ENCODE measurements at places on chromosomes 13 and 19.

GRCh38 chr19:50897612-50898011 is 13.6 kb downstream of the KLK4 start:
- no peak for DNase-seq

GRCh38 chr13:72317346-72318109 is 409.9 kb downstream of the MZT1 start:
- no peak for DNase-seq

GRCh38 chr13:34731486-34731885 is 210.6 kb upstream of the NBEA start:
- no peak for DNase-seq

DNA sequence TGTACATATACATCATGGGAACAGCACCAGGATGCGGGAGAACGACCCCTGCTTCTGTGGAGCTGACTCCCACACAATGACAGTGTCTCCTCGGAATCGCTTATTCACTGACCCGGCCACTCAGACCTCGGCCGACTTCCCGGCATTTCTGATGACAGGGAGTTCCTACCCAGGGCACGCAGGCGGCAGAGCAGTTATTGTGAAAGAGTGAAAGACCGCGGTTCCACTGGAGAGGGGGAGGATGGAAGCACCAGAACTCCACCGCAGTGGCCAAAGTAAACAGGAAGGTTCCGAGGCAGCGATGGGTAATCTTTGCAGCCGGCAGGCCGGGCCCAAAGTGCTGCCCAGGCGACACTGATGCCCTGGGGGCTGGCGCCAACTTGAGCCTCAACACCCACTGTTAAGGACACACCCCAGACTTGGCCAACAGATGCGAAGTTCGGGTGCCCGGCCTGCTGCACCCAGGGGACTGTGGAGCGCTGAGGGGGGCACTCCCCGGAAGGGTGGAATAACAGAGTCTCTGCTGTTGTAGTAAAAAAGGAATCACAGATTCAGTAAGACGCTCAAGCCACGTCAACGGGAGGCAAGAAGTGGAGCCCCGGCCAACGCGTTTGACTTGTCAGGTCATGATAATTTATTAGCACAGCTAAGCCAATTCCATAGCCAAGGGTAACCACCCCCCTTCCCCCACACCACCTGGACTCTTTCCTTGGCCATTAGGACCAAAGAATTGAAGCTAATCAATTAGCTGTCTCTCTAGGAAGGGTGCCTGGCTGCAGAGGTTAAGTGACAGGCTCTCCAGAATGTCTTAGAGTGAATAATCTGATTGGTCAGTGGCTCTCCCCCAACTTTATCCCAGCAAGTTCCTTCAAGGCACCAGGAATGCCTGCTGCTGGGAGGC is 5.8 kb downstream of the MLLT1 start:
- peak; percentile 80 for DNase-seq

- no peak for DNase-seq
These were observed 1198.1 kb downstream of the UQCRFS1 start for GRCh38 chr19:28014615-28015405.

- no peak for DNase-seq
These were observed at the start of gene ATP8B3 for GRCh38 chr19:1811942-1812425. Gene ATP8B3 (minus strand): TSS chr19:1812276. CDS start chr19:1811736, 540 bp downstream.

All from brain microvascular endothelial cell (primary cell).